Mammary microvascular endothelial cell (primary cell): ENCODE measurements at places on chromosomes 2 and 18. TPM values are rescaled to one million over a fixed set of nuclear protein-coding genes. Genes with fewer than 3 reads are reported as not detected.

APCDD1 gene
- total RNA-seq = not detected in 2 replicates

SPATA3 gene
- total RNA-seq = not detected in 2 replicates

UGT1A5 gene
- total RNA-seq = not detected in 2 replicates

AKAIN1 gene
- not detected in 2 replicates for total RNA-seq

UGT1A8 gene
- total RNA-seq = not detected in 2 replicates

OST4 gene
- 387 and 401 TPM in 2 replicates for total RNA-seq

NEMP2 gene
- total RNA-seq = 2.0 and 3.1 TPM in 2 replicates

SLC5A7 gene
- not detected in 2 replicates for total RNA-seq

ITPRIPL1 gene
- 3.2 and 4.1 TPM in 2 replicates for total RNA-seq
